ENCODE measurements at places on chromosomes 12 and 14.

DNA sequence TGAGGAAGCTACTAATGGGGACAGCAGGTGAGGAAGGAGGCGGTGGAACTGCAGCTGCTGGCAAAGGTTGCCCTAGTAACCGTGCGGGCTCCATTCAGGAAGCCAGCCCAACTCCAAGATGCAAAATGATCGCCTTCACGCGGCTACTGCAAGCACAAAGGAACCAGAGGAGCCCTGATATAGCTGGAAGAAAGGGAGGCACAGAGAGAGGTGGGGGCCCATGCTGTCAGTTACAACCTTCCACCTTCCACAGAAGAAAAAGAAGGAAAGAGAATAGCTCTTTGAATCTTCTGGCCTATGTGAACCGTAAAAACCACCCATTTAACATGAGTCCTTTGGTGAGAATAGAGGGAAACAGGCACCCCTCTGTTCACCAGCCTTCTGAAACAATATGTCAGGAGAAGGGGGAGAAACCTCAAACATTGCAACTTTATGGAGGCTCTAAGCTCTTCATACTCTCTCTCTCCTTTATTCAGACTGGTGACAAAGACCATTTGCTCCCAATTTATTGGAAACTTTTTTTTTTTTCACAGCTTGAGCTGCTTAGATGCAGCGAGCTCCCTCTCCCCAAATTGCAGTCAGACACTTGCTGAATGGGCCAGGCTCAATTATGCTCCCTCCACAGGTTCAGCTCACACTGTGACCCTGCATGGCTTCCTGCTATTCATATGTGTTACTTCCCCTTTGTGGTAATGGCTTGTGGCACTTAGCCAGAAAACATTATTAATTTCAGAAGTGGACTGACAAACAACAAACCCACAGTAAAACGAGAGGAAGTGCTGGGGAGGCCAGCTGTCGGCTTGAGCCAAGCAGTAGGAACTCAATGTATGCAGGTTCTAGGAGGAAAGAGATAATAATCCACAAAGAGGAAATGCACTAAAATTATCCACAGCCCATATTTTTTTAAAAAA, 6.2 kb downstream of the DUSP6 start:
- DNase-seq = no peak

GRCh38 chr14:99331811-99332210, 59.8 kb upstream of the BCL11B start:
- DNase-seq = no peak

DNA sequence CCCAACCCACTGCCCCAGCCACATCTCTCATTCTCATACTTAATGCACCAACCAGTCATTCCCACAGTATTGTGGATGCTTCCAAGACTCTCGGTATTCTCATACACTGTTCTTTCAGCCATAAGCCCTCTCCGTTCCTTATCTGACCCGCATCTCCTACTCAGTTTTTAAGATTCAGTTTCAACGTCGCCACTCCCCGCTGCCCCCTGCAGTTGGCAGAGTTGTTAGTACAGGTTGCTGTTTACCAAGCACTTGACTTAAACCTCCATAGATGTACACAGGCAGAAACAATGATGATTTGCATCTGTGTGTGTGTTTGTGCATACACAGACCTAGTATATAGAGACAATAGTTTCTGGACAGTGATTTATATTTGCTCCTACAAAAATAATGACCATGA, 40.2 kb downstream of the PAH start:
- no peak for DNase-seq

- DNase-seq = no peak
Observed at GRCh38 chr12:102051431-102051965, 10.3 kb downstream of the WASHC3 start.

DNA sequence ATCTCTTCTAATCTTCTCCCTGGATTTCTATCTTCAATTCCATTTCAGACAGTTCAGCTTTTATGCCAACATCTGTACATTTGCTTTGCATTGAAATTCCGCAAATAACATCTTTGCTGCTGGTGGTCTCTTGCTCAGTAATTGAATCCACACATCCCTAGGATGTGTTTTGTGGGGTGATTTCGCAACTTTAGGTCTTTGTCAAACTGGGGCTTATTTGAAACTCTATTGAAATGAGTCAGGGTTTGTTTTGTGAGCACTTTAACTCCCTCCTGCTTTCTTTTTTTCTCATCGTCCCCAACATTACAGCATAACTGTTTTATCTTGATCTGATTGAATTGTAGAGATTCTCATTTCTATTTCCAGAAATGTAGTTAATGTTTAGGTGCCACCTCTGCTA, 404.3 kb downstream of the NPAS3 start:
- no peak for DNase-seq
